ENCODE measurements at places on chromosomes 4 and X.

- DNase-seq, result no peak
Observed at GRCh38 chr4:139849219-139849618, 183.6 kb downstream of the MGST2 start.

DNA sequence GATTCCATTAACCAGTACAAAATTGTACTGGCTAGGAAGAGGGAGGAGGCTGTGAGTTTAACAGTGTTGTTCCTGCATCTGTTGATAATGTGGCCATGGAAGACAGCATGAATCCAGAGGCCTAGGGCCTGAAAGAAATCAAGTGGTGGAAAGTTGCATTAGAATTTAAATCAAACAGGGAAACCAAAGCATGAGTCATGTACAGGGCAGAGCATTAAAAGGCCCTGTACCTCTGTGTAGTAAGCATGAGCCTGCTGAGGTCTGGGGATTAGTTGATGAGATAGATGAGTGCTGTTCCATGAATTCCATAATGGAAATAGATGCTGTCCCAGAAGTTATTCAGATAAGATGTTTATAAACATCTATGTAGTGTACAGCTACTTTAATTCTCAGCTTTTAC, 58.3 kb downstream of the MID1IP1 start:
- no peak for DNase-seq

DNA sequence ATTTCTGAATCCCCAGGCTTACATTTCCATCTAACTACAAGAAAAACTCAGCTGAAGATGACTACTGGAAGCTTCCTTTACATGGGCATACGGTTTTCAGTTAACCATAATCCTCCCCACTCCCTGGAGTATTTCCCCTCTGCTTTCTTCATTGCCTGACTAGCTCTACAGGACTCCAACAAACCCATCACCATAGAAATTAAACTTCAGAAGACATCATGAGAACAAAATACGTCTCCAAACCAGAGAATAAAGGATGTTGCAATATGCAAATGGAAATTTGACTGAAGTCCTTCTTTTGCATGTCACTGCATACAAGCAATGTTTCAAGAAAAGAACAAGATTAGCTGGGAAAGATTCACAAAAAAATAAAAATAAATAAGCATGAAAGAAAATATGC, 170.2 kb upstream of the PCDH18 start:
- DNase-seq, result no peak

DNA sequence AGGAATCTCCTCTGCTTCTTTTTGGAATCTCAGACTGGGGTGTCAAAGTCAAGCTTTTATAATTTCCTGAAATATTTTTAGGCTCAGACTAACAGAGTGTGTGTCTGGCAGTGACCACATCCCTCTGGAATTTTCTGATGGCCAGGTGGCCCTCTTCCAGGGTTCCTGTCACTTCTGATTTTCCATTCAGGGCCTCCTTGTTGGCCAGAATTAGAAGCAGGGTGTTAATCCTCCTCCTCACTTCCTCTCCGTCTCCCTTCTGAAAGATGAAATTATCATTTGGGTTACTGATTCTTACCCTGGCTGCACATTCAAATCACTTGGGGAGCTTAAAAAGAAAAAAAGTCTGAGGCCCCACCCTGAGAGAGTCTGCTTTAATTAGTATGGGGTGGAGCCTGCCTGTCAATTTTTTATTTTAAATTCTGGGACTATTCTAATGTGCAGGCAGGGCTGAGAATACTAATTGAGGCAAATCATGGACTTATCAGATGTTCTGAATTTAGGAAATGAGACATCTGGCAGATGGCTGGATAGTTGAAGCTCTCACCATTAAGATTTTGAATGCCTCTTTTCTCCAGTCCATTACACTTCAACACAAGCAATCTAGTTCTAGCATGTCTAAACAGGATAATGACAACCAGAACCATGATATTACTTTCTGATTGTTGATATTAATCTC, 43.2 kb downstream of the HAND2 start:
- no peak for DNase-seq

DNA sequence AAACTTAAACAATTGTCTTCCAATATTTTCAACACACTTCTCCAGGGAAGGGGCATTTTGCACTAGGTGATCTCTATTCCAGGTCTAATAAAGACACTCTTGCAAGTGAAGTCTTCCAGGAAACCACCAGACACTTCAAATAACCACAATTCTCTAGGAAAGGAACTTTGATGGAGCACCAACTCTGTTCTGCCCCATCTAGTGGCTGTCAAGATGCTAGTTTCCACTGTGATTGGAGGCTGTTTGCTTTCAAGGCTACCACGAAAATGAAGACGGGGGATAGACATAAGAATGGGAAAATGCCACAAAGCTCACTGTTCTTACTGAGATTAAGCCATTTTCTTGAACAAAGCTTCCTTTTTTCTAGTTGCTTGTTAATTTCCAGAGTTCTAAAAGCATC, 100.6 kb upstream of the F9 start:
- no peak for DNase-seq

DNA sequence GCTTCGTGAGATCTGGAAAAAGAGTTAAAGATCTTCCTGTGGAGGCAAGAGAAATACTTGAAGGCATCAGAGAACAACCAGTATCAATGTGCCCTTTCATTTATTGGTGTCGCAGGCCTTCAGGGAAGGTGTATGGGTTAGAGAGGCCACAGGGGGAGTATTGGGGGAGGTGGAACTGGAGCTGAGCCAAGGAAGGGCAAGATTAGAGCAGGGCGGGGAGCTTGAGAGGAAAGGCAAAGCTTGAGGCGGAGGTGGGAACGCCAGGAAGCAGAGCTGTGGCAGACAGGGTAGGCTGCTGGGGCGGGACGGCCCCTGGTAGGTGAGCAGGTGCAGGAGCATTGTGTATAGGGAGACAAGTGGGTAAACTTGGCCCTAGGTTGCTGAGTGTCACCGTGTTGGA, 329.9 kb downstream of the ARHGAP10 start:
- DNase-seq, result no peak

- DNase-seq, result no peak
Observed at GRCh38 chrX:6778544-6779503, 243.9 kb upstream of the VCX3A start.

- no peak for DNase-seq
Observed at GRCh38 chrX:97026406-97026805, 142.7 kb downstream of the RPA4 start.

- peak; percentile 54 for DNase-seq
Observed at GRCh38 chrX:19382555-19383145, 38.9 kb downstream of the PDHA1 start.

DNA sequence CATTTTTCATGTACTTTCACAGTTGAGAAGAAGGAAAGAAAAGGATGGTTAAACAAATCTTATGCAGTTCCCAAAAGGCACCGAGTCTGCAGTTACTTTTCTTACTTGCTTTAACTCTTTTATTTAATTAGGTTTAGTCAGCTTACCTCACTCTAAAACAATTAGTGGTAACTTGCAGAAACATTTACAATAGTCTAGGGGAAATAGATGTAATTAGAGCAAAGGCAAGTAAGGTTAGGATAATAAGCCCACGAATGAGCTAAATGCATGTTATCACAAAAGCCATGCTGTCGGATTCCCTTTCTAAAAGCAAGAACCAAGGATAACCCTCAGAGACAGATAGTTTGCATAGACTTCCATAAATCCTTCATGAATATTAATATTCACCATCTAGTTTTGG, 82.0 kb upstream of the VCX2 start:
- DNase-seq, result no peak

- no peak for DNase-seq
Observed at GRCh38 chr4:7432531-7433375, 2.0 kb downstream of the PSAPL1 start.

GRCh38 chr4:957581-958313, 15.6 kb downstream of the DGKQ start:
- no peak for DNase-seq

DNA sequence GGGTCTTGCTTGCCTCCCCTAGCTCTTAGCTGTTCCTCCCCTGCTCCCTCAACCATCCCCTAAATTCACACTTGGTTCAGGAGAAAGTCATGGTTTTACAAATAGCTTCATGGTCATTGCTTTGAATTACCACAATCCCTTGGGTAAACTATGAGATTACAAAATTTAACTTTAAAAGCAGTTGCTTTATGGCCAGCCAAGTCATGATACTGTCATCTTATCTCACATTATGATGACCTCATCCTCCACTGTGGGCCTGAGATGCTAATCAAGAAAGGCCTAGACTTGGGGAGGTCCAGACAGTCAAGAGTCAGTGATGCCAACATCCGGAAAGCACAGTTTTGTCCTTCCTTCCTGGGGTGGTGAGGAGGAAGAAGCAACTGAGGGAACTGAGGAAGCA, 10.5 kb upstream of the FGF16 start:
- no peak for DNase-seq

DNA sequence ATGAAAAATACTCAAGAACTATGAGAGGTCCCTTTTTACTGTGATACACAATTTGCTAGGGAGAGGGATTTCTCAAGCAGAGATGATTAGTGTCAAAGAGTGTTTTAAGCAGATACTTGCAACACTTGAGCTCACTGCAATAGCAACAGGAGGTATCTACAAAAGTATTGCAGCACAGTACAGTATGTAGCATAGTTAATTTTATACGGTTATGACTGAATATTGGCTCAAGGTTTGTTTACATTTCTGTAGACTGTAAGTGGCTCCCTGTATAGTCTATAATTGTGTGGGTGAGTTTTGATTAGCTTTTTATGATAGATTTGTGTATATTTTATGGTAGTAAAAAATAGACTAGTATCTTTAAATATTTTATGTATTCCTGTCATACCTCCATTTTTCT, 1177.2 kb downstream of the TECRL start:
- DNase-seq, result no peak

DNA sequence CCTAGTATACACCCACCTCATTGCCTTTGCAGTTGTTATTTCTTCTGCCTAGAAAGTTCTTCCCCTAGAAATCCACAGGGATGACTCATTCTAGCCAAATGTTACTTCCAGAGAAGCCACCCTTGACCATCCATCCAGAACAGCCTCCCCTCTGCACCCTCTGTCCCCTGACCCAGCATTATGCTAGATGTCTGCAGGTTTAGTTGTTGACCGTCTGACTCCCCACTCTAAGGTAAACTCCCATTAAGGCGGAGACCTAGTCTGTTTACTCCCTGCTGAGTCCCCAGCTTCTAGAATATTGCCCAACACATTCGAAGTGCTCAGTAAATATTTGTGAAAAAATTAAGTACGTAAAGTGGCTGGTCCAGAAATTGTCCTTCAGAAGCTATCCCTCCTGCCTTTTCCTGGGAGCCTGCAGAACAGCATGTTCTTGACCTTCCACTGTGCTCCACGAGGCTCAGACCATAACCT, 11.0 kb downstream of the SRD5A3 start:
- DNase-seq, result no peak

DNA sequence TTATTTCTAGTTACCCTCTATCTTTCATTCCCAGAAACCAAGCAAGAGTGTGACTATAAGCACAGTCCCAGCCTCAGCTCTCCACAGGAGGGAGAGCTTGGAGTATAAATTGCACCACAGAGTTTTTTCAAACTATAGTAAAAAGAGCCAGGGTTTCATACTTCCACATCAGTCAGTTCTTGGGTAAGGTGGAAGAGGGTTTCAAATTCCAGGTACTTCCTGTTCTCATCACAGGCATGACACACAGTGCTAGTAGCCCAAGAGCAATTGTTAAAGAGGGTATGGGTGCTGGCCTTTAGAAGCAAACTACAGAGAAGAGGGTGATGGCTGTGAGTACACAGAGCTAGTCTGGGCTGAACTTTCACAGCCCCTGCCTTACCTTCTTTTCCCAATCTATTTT, 5.7 kb upstream of the IL1RAPL1 start:
- DNase-seq, result no peak

- no peak for DNase-seq
Observed at GRCh38 chr4:156294577-156294976, 340.9 kb upstream of the CTSO start.

DNA sequence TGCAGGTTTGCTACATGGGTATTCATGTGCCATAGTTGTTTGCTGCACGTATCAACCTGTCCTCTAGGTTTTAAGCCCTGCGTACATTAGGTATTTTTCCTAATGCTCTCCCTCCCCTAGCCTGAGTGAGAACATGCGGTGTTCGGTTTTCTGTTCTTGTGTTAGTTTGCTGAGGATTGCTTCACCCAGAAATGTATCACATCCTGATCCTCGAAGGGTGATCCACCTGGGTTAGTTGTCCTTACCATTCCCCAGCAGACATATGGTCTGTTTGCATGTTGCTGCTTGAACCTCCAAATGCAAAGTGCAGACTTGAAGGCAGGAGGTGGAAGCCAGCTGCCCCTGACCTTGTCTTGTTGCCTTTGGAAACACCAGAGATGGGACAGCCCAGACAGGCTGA, 161.5 kb upstream of the WDR1 start:
- no peak for DNase-seq

DNA sequence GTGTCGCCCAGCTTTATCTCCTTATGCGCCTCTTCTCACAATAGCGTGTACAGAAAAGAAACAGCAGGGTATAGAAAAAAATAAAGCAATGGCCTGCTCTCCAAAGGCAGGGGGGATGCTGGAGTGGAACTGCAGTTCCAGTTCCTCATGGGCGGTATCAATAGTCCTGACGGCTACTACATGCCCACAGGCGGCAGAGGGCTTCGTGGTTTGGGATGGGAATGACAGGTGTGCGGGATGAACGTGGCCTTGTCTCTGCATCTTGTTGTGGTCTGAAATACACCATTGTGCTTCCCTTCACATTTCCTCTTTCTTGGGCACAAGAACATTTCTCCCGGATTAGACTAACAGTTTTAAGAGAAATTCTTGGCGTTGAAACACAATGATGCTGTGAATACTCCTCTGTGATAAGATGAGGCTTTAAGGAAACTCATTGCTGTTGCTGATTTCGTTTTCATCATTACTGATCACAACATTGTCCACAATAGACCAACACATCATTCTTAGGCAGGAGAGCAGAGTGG, 124.1 kb upstream of the IGFBP7 start:
- no peak for DNase-seq

GRCh38 chr4:10157478-10158332, 41.1 kb upstream of the WDR1 start:
- peak; percentile 50 for DNase-seq

DNA sequence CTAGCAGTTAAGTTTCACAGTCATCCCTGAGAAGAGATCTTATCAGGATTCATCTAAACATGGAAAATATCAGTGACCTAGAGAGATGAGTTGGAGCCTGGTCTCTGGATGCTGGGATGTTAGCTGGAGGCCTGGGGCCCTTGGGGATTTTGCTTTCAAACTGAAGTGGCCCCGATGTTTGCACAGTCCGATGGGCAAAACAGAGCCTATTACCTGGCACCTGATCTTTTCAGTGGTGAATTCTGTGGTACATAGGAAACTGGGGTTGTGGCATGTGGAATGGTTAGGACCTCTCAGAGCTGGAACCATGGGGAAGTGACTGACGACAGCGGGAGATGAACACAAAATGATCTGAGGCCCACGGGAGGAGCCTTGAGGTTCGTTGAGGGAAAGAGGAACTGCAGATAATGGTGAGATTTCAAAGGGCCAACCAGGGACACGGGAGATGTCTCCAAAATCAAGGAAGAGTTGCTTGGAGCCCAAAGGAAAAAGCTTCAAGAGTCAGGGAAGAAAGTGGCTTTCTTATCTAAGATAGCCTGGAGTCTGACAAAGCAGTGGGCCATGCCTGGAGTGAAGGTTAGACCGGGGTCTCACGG, 17.8 kb upstream of the TENM3 start:
- no peak for DNase-seq

- DNase-seq, result no peak
Observed at GRCh38 chr4:108559911-108560310, 60.5 kb upstream of the RPL34 start.

GRCh38 chrX:42967681-42968300, 189.8 kb upstream of the PPP1R2C start:
- no peak for DNase-seq

GRCh38 chrX:45083314-45083713, 117.4 kb downstream of the DIPK2B start:
- no peak for DNase-seq

Data from stimulated activated CD4-positive, alpha-beta T cell treated with anti-CD3 and anti-CD28 coated beads, Interleukin-4, amount 100 ng/mL, for 24 hours (primary cell).